Gastrocnemius medialis (tissue), 4 donors: ENCODE measurements at places on chromosomes 3 and 15. TPM values are rescaled to one million over a fixed set of nuclear protein-coding genes. Genes with fewer than 3 reads are reported as not detected.

GRCh38 chr15:82810061-82810889 lies 847 bp downstream of the WHAMM start:
- H3K27me3 ChIP-seq: no peaks in the 10 kb centered on the region
- peaks cover 49% of the 10 kb centered on the region for H3K4me1 ChIP-seq
- H3K4me3 ChIP-seq: peak overlapping the region; percentile 69
- DNase-seq: peak; percentile 33
- no peaks in the 10 kb centered on the region for H3K36me3 ChIP-seq

DNA sequence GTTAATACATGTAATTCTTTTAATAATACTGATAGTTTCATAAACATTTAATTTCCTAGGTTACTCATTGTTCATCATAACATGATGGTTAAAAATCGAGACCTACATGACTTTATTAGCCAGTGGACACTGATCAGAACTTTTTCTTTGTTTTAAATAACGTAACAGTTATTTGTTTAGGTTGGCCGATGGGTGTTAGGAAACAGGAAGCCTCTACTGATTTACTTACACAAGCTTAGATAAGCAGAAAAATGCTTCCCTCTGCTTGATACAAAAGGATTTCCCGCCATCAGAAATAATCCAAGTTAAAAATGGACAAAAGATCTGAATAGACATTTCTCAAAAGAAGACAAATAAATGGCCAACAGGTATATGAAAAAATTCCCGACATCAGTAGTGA lies 16.6 kb upstream of the APH1B start:
- peaks cover 4% of the 10 kb centered on the region for H3K4me1 ChIP-seq
- no peak for DNase-seq
- H3K27ac ChIP-seq: no peak overlapping the region
- H3K27me3 ChIP-seq: no peaks in the 10 kb centered on the region

The PP2D1 gene
- total RNA-seq: not detected

The SERPINI2 gene
- total RNA-seq: not detected

GRCh38 chr3:192940129-192940528 lies 22.5 kb upstream of the MB21D2 start:
- no peaks in the 10 kb centered on the region for H3K27me3 ChIP-seq
- H3K4me3 ChIP-seq: no peak overlapping the region
- H3K27ac ChIP-seq: no peak overlapping the region
- DNase-seq: no peak

- no peak for DNase-seq
- H3K4me3 ChIP-seq: no peak overlapping the region
- H3K27ac ChIP-seq: no peak overlapping the region
- no peaks in the 10 kb centered on the region for H3K36me3 ChIP-seq
Observed at GRCh38 chr15:49624056-49624455, 3.2 kb downstream of the DTWD1 start.

DNA sequence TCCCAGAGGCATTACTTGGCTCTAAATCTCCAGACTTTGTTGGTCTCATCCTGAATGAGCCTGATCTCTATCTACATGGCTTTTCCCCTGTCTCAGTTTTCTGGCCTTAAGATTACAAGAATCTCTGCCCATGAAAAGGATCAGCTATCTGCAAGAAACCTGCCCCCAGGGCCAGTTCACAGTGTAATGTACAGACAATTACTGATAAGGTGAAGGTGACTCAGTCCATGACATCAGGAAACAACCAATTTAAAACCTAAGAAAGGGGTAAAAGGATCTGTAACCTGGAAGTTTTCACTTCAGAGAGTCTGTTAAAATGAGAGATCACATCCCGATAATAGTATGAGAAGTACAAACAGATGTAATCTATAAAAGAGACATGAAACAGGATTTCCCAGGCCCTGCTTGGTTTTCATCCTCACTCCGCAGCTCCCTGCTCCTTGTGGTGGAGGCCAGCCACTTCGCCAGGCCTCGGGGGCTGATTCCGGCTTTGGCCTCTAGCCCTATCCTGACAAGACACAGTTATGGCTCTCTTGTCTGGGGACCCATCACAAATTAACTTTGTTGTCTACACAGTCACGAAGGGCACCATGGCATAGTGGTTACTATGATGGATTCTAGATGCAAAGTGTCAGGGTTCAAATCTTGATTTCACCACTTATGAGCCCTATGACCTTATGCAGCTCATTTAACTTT lies 136.9 kb downstream of the THSD4 start:
- no peaks in the 10 kb centered on the region for H3K4me1 ChIP-seq
- no peak for DNase-seq
- no peaks in the 10 kb centered on the region for H3K36me3 ChIP-seq
- no peak overlapping the region for H3K27ac ChIP-seq

- peak; percentile 37 for DNase-seq
- H3K4me1 ChIP-seq: peaks cover 26% of the 10 kb centered on the region
- H3K27me3 ChIP-seq: no peaks in the 10 kb centered on the region
- peak overlapping the region; percentile 78 for H3K27ac ChIP-seq
- no peaks in the 10 kb centered on the region for H3K36me3 ChIP-seq
- H3K4me3 ChIP-seq: no peak overlapping the region
Observed at GRCh38 chr3:195147649-195148080, 123.3 kb downstream of the XXYLT1 start.
